ENCODE measurements at places on chromosomes 3 and 15.

- no peak for DNase-seq
These were observed 38.5 kb downstream of the SYN2 start for GRCh38 chr3:12042638-12043037.

DNA sequence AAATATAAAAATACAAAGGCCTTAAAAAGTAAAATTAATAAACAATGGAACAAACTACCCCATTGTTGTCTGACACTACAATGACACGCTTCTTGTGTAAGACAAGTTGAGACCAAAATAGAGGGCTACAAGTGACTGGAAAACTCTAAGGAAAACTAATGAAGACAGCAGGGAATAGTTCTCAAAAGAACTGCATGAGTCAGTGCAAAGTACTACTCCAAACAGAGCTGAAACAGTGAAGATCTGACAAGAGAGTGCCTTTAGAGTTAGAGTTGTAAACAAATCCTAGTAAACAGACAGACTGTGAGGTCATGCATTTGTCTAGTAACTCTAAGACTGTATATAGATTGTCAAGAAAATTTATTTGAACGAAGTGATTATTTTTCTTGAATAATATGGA is 233.9 kb downstream of the BBX start:
- DNase-seq: no peak

- no peak for DNase-seq
These were observed 133.0 kb upstream of the UMPS start for GRCh38 chr3:124597273-124597672.

- DNase-seq: peak; percentile 87
These were observed 6.2 kb upstream of the CTDSPL start for GRCh38 chr3:37855363-37855970.

- no peak for DNase-seq
These were observed 83.4 kb downstream of the EEFSEC start for GRCh38 chr3:128236657-128237056.

DNA sequence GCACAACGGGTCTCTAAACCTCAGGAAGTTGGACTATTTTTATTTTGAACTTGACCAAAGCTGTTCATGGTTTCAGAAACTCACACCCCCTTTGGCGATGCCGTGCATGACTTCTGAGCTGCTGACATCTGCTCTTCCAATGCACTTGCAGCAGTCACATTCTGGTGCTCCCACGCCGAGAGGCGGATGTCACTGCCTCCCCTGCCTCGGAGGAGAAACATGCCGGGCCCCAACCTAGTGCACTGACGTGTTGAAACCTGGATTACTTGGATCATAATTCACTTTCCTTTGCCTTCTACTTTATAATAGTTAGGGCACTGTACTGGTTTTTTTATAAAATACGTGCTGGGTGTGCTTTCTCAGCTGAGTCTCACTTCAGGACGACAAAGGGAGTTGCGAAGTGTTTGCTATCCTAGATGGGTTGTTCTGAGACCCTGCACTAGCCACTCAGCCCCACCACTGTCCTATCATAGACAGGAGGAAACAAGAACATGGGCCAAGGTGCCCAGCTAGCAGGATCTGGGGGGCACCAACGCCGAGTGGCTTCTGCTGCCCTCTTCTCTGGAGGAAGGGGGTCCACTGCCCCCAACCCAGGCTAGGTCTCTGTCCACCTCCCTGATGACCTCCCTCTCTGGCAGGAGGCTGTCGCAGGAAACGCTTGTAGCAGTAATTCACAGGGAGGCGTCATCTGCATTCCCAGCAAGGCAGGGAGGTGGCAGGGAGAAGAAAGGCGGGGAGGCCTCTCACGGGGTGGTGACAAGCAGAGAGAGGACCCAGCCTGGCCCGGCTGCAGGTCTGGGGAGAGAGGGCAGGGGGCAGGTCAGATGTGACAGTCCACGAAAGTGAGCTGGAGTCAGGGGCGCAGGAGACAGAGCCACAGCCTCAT is 158.8 kb upstream of the IQSEC1 start:
- DNase-seq: no peak

- no peak for DNase-seq
These were observed 82.2 kb downstream of the RORA start for GRCh38 chr15:61146931-61147230.

DNA sequence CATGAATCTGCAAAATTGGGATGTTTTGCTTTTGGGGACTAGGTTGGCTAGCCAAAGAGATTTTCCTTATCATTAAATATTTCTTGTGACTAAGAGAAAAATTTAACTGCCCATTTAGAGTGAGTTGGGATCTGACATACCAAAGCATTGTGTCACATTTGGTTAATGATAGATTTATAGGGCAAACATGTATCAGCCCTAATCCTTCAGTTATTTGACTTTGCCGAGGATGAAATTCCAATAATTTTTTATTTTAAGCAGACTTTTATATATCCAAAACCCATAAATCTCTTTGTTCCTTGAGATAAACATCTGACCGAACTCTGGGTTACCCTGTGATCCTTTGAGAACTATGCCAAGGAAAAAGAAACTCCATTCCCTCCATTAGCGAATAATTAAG is 218.9 kb downstream of the CDIN1 start:
- DNase-seq: no peak

DNA sequence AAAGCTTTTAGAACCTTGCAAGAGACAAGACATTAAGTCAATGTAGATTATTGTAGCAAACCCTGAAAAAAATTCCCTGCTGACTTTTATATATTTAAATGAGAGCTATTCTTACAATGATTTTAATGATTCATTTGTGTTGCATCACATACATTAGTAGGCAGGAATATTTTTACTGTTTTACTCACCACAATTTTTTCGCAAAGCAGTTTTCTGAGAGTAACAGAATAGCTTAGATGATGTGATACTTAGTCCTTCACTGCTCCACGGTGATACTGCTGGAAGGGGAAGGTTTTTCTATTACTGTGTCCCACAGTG is 43.9 kb upstream of the CLRN1 start:
- no peak for DNase-seq

DNA sequence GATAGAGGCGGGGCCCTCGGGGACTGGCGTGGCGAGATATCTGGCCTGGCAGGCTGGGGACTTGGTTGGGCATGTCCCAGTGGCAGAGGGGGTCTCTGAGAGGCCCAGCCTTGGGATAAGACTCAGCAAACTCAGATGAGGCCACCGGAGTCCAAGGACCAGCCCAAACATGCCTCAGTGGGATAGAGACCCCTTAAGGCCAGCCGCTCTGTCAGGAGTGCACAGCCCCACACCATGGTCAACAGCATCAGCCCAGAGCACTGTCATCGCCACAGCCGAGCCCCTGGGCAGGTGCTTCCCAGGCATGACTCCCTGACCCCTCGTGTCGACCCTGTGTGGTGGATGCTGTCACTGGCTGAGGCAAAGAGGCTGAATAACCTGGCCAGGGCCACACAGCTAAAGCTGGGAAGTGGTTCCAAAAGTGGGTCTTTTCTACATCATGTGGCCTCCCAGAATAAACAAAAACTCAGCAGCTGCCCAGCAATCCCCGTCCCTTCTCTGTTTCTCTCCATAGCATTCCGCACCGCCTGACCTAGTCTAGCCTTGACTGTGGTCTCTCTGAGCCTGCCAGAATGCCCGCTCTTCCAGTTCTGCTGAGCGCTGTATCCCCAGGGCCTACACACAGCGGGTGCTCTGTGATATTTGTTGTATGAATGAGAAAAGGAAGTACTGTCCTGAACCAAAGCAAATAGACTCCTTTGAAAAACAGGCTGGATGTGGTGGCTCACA is 15.1 kb downstream of the CTSH start:
- DNase-seq: no peak

DNA sequence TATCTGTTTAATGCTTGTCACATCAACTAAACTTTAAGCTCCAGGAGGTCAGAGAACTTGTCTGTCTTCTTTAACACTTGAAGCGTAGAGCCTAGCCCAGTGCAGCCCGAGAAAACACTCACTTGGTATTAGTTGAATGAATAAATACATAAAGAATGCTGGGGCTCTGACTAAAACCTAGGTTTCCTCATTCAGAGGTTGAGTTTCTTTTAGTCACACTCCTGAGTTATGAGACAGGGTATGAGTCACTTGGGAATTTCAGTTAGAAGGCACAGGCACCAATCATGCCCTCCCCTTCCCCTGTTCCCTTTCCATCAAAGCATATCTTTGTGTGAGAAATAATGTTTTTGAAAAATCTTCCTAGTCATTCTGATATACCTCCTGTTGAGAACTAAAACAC is 589.8 kb upstream of the DPPA4 start:
- DNase-seq: no peak

GRCh38 chr3:140166861-140167599 is 232.0 kb downstream of the CLSTN2 start:
- DNase-seq: no peak

- peak; percentile 44 for DNase-seq
These were observed 13.8 kb downstream of the ISG20 start for GRCh38 chr15:88652456-88653199.

DNA sequence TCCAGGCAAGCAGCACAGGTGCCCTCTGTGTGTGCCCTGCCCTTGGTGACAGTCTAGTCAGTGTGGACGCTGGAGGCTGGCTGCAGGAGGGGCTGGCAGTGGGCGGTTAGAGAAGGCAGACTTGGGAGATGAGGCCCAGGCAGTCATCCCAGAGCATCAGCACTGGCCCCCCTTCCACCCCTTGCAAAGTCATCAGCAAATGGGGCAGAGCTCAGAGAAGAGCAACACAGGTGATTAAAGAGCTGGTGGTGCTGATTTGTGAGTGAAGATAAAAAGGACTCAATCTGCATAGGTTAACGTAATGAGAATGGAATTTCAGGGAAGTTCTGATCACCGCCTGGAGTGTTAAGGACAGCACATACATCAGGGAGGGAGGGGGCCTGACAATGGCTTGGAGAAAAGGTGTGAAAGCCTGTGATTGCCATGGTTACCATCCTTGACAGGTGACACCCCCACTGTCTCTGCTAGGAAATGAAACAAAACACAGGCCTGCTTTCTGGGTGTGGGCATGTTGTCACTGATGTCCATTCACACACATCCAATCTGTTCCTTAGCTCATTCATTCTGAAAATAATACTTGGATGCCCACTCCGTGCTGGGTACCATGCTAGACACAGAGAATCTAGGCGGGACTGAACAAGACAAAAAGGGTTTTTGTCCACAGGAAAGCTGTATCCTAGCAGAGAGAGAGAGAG is 269.6 kb upstream of the ST8SIA2 start:
- no peak for DNase-seq

- no peak for DNase-seq
These were observed 290.8 kb upstream of the ZPLD1 start for GRCh38 chr3:102144063-102144462.

DNA sequence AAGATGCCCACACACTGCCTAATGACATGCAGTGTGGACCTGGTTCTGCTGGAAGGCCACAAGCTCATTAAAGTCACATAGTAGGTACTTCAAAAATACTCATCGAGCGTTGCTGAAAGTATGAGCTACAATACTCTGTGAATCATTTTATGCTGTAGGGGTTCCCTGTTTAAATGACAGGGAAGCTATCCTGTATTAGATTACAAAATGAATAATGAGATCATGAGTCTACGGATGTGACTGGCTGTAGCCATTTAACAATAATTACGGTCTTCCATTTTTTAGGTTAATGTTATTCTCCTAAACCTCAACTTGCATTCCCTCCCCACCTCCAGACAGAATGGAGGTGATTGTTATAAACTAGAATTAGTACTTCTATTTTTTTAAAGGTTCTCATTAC is 128.2 kb upstream of the FAM3D start:
- no peak for DNase-seq

DNA sequence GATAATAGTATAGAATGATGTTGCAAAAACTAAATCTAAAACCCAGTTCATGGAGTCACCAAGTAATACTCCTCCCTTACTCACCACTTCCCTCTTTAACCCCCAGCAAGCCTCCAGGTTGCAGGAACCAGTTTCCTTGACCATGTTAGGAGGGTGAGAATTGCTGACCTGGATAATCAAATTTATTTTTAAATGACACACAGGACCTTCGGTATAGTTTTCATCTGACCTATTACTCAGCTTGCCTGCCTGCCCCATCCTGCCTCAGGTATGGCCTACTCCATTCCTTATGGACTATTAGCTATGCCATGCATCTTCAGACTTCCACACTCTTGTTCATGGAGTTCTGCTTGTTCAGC is 883 bp downstream of the RTP4 start:
- no peak for DNase-seq

- DNase-seq: no peak
These were observed 47.7 kb upstream of the GYG1 start for GRCh38 chr3:148943506-148944205.

GRCh38 chr3:87311309-87311708 is 34.9 kb upstream of the POU1F1 start:
- no peak for DNase-seq

DNA sequence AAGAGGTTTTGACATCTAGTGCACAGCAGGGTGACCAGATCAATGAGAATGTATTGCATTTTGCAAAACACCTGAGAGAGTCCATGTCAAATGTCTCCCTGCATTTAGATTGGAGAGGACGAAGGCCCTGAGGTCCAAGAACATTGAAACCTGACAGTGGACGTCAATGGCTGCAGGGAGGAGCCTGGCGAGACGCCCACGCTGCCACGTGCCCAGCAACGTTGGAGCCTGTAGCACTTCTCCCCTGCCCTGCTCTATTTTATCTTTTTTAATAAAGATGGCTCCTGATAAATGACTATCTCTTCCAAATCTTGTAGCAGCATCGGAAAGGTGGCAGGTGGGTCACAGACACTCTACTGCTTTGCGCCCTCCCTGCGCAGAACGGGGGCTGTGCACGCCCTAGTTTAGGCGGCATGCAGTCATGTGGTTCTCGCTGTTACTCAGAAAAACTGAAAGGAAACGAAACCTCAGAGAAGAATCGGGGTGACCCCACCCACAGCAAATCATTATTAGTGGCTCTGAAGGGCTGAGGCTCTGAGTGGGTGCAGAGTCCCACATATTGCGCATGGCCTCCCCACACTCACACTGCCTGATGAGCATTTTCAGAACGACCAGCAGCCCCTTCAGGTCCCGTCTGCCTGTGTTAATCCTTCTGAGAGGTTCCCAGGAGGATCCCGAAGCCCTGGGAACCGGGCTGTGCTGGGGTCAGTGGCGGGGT is 62.5 kb upstream of the TAMM41 start:
- DNase-seq: no peak

- DNase-seq: no peak
These were observed 500.1 kb downstream of the PYDC2 start for GRCh38 chr3:191961022-191961421.

GRCh38 chr3:191236646-191237045 is 37.6 kb downstream of the OSTN start:
- no peak for DNase-seq

GRCh38 chr3:44323341-44323955 is 15.1 kb upstream of the TCAIM start:
- DNase-seq: no peak

DNA sequence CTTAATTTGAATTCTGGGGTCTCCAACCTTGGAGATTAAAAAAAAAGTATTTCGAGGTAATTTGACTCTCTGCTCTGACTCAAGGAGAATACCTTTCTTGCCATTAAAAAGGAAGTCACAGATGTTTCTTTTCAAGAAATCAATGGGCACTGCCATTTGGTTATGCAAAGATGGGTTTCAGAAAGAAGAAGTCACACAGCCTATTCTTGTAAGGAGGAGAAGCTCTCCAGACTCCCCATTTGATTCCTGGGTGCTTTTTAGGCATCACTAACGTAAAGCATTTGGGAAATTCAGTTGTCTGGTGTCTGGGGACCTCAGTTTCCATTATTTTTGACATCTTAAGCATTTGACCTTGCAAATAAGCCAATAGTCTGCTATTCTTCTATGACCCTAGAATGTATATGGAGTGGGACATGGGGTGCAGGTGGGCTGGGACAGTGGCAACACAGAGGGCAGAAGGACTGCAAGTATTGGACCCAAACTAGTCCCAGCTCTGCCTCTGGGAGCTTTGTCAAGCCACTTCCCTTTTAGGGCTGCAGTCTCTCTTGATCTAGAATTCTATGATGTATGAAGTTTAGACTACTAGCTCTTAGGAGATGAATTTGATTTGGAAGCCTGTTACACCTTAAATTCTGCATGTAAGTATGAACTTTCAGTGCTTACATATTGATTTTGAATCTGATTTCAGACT is 27.8 kb downstream of the IL5RA start:
- DNase-seq: no peak

Data from ecto neural progenitor cell (in vitro differentiated cells).